Breast epithelium (tissue), 4 donors: ENCODE measurements at places on chromosomes 4 and X. TPM values are rescaled to one million over a fixed set of nuclear protein-coding genes. Genes with fewer than 3 reads are reported as not detected.

- no peaks in the 10 kb centered on the region for H3K27me3 ChIP-seq
- no peak overlapping the region for H3K4me3 ChIP-seq
- DNase-seq, result no peak
- H3K27ac ChIP-seq, result no peak overlapping the region
These were observed 1386.6 kb downstream of the PCDH7 start for GRCh38 chr4:32106767-32107166.

DNA sequence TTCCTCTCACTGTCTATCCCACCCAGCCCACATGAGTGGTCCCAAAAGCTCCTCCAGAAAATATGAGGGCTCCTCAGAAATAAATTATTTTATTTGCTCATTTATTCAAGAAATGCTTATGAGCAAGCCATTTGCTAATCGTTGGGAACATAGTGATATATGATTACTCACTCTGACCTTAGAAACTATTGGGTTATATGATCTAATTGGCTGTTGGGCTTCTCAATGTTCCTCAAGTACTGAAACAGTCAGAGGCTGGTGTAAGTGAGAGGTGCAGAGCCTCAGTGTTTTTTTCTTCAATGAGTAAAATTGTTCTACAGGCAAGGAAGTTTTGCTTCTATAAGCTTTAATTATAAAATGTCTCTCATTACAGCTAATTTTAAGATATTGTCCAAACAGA is 893.8 kb upstream of the INTU start:
- H3K27ac ChIP-seq, result no peak overlapping the region
- H3K4me1 ChIP-seq, result no peaks in the 10 kb centered on the region
- DNase-seq, result no peak

GRCh38 chr4:20443015-20443805 is 191.5 kb downstream of the SLIT2 start:
- no peak for DNase-seq
- no peaks in the 10 kb centered on the region for H3K36me3 ChIP-seq
- H3K4me1 ChIP-seq, result no peaks in the 10 kb centered on the region
- H3K4me3 ChIP-seq, result no peak overlapping the region
- no peak overlapping the region for H3K27ac ChIP-seq

DNA sequence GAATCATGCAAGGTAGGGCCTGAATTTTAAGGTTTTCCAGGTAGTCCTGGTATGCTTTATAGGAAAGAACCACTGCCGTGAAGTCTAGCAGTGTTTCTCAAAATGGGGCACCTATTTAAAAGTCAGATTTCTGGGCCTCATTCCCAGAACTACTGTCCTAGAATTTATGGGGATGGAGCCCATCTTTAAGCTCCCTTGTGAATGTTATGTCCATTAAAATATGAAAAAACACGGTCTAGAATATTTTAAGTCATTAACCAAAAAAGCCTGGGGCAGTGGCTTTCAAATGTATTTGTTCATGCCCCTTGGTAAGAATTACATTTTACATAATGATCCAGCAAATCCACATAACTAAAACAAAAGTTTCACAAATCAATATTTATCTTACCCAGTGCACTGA is 35.4 kb downstream of the GK start:
- H3K27ac ChIP-seq, result no peak overlapping the region
- H3K27me3 ChIP-seq, result no peaks in the 10 kb centered on the region
- DNase-seq, result no peak
- no peak overlapping the region for H3K4me3 ChIP-seq
- no peaks in the 10 kb centered on the region for H3K4me1 ChIP-seq

- no peaks in the 10 kb centered on the region for H3K36me3 ChIP-seq
- H3K4me1 ChIP-seq, result no peaks in the 10 kb centered on the region
- DNase-seq, result no peak
These were observed 2.7 kb upstream of the TSPAN7 start for GRCh38 chrX:38558686-38559085.

- H3K27me3 ChIP-seq, result no peaks in the 10 kb centered on the region
- H3K4me3 ChIP-seq, result no peak overlapping the region
- H3K36me3 ChIP-seq, result no peaks in the 10 kb centered on the region
- no peak overlapping the region for H3K27ac ChIP-seq
These were observed 326.0 kb downstream of the ACTRT1 start for GRCh38 chrX:127726227-127726626.

GRCh38 chr4:2735869-2736268 is 20.3 kb downstream of the TNIP2 start:
- H3K4me3 ChIP-seq, result no peak overlapping the region
- H3K4me1 ChIP-seq, result peaks cover 4% of the 10 kb centered on the region
- no peaks in the 10 kb centered on the region for H3K36me3 ChIP-seq
- H3K27me3 ChIP-seq, result no peaks in the 10 kb centered on the region

DNA sequence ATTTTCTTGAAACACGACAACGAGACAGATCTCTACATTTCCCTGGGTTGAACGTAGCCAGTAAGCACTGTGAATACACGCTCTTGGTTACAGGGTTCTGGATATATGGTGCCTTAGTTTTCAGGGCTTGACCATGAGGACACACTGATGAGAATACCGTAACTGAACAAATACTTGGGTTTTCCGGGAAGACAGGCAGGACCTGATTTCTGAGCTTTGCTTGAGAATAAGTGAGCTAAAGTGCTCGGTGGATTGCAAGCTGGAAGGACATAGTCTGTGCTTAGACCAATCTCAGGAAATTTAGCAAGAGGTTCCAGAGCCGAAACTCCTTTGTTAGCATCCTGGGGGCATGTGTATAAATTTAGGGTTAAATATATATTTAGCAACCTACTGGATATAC is 876 bp upstream of the TACR3 start:
- no peak for DNase-seq
- H3K27ac ChIP-seq, result no peak overlapping the region
- H3K27me3 ChIP-seq, result no peaks in the 10 kb centered on the region
- no peaks in the 10 kb centered on the region for H3K4me1 ChIP-seq

DNA sequence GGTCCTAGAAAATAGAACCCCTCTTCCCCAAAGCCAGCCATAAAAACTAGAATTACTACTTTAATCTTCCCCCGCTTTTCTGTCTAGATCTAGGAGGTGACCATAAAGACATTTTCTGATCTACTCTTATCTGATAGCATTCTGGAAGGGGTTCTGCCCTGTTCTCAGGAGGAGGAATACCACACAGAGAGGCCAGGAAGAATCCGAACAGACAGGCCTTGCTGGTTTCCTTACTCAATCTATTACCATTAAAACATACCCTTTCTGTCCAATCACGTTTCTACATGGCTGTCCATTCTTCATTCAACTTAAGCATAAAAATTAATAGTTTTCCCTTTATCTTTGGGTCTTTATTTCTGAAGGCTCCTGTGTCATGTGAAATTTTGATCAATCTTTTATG is 198.7 kb downstream of the GPAT3 start:
- no peak overlapping the region for H3K4me3 ChIP-seq
- H3K36me3 ChIP-seq, result no peaks in the 10 kb centered on the region
- no peak overlapping the region for H3K27ac ChIP-seq
- H3K4me1 ChIP-seq, result no peaks in the 10 kb centered on the region
- H3K27me3 ChIP-seq, result no peaks in the 10 kb centered on the region
- no peak for DNase-seq

DNA sequence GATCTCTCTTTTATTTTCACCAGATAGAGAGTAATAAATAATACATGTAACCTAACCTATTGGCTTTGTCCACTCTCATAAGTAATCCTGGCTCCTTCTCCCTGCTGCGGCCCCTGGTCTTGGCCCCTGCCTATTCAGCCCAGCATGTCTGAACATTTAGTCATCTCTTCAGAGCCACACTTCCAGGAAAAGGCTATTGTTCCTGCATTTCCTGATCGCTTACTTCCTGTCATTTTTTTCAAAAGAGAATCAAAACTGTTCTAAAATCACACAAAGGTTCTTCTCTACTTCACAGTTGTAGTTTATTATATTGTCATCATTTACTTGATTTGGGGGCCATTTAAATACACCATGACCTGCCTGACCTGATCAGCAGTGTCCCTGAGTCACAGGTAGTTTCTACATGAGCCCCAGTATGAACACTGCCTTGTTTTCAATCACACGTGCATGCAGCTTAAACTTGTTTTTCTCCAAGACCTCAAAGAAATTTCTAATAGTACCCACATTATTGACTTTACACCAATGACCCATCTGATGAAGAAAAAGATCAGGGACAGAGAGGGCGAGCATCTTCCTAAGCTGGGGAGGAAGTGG is 47.4 kb upstream of the KDR start:
- H3K36me3 ChIP-seq, result no peaks in the 10 kb centered on the region
- no peaks in the 10 kb centered on the region for H3K27me3 ChIP-seq
- H3K4me3 ChIP-seq, result no peak overlapping the region
- no peak for DNase-seq
- no peaks in the 10 kb centered on the region for H3K4me1 ChIP-seq
- no peak overlapping the region for H3K27ac ChIP-seq

DNA sequence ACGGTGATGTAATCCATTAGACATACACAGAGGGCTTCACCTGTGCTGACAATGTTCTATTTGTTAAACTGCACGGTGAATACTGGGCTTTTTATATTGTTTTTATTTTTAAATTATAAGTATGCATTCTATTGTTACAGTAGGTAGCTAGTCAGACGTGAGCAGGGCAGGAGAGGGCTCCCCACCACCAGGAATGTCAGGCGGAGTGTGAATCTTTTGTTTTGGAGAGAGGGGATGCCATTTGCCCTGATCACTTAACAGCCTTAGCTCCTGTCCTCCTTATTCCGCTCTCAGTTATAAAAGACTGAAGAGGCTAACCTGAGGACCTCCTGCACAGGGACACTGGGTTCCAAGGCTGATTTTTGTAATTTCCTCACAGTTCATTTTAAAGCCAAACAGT is 151.6 kb upstream of the TAPT1 start:
- no peak for DNase-seq
- H3K27me3 ChIP-seq, result no peaks in the 10 kb centered on the region
- H3K4me3 ChIP-seq, result no peak overlapping the region

DNA sequence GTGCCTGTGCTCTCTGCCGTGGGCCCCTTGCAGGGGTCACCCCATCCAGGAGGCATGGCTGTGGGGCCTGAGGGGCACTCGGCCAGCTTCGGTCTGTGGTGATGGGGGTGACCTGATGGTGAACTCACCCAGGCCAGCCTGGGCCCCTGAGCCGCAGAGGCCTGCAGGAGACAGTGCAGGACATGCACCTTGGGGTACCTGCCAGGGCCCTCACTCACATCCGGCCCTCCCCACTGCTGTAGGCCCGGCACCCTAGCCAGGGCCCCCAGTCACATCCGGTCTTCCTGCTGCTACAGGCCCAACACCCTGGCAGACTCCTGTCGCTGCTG is 7.3 kb downstream of the CFAP99 start:
- peaks cover 17% of the 10 kb centered on the region for H3K27me3 ChIP-seq
- H3K4me3 ChIP-seq, result no peak overlapping the region
- H3K36me3 ChIP-seq, result no peaks in the 10 kb centered on the region

- H3K4me1 ChIP-seq, result no peaks in the 10 kb centered on the region
- no peak overlapping the region for H3K27ac ChIP-seq
- no peak overlapping the region for H3K4me3 ChIP-seq
- H3K27me3 ChIP-seq, result peaks cover 64% of the 10 kb centered on the region
- H3K36me3 ChIP-seq, result no peaks in the 10 kb centered on the region
These were observed 31.8 kb downstream of the ATP2B3 start for GRCh38 chrX:153549231-153549630.

DNA sequence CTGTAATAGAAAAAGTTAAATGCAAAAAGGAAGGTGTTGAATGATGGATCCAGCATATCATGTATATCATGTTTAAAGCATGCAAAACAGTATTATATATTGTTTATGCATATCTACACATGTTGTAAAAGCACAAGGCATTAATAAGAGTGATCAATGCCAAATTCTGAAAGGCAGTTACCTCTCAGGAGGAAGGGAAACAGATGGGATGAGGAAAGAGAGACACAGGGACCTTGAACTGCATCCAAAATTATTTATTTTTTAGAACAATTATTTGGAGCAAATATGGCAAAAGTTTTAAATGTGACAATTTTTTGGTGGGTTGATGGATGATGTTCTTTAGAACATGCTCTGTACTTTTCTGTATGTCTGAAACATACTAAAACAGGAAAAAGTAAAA is 193.4 kb downstream of the CLCN4 start:
- no peak overlapping the region for H3K27ac ChIP-seq
- no peaks in the 10 kb centered on the region for H3K36me3 ChIP-seq
- H3K27me3 ChIP-seq, result no peaks in the 10 kb centered on the region
- no peak overlapping the region for H3K4me3 ChIP-seq

GRCh38 chr4:29852537-29852936 is 867.6 kb upstream of the PCDH7 start:
- no peaks in the 10 kb centered on the region for H3K27me3 ChIP-seq
- H3K36me3 ChIP-seq, result no peaks in the 10 kb centered on the region
- DNase-seq, result no peak
- H3K4me1 ChIP-seq, result no peaks in the 10 kb centered on the region
- no peak overlapping the region for H3K4me3 ChIP-seq
- H3K27ac ChIP-seq, result no peak overlapping the region

- no peaks in the 10 kb centered on the region for H3K27me3 ChIP-seq
- peak overlapping the region; percentile 55 for H3K27ac ChIP-seq
- no peaks in the 10 kb centered on the region for H3K36me3 ChIP-seq
- H3K4me3 ChIP-seq, result no peak overlapping the region
- no peaks in the 10 kb centered on the region for H3K4me1 ChIP-seq
These were observed 102.9 kb upstream of the SLC34A2 start for GRCh38 chr4:25552580-25553271.

DNA sequence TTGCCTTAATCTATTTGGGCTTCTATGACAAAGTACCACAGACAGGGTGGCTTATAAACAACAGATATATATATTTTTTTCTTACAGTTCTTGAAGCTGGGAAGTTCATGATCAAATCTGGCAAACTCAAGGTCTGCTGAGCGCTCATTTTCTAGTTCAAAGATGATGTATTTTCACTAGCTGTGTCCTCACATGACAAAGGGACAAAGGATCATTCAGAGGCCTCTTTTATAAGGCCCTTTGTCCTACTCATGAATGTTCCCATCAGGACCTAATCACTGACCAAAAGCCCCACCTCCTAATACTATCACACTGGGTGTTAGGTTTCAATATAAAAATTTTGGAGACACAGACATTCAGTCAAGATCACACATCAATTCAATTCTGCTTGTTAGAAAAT is 2025.2 kb downstream of the PCDH7 start:
- no peak overlapping the region for H3K27ac ChIP-seq
- H3K36me3 ChIP-seq, result no peaks in the 10 kb centered on the region
- no peak for DNase-seq
- H3K4me1 ChIP-seq, result no peaks in the 10 kb centered on the region
- H3K4me3 ChIP-seq, result no peak overlapping the region

DNA sequence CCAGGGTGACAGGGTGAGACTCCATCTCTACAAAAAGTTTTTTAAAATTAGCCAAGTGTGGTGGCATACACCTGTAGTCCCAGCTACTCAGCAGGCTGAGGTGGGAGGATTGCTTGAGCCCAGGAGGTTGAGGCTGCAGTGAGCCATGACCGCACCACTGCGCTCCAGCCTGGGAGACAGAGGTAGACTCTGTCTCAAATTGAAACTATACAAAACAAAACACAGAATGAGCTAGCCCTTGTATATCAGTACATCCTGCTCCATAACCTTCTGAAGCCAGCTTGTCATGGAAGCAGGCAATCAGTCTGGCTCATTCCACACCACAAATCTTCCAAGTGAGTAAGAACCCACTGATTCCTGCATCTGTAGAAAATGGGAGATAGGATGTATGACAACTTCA is 49.0 kb downstream of the CD99L2 start:
- DNase-seq, result no peak
- H3K27ac ChIP-seq, result no peak overlapping the region
- H3K36me3 ChIP-seq, result no peaks in the 10 kb centered on the region
- no peaks in the 10 kb centered on the region for H3K27me3 ChIP-seq
- H3K4me1 ChIP-seq, result no peaks in the 10 kb centered on the region

Gene USP17L12
- total RNA-seq, result not detected

Gene PNMA6F
- not detected for total RNA-seq

Gene SPANXN4
- not detected for total RNA-seq

Gene SSX1
- total RNA-seq, result not detected

Gene MAP7D2
- 1.3 TPM for total RNA-seq

Gene AP1AR
- 23.6 TPM for total RNA-seq

Gene GPR82
- total RNA-seq, result 0.33 TPM

Gene MAGIX
- total RNA-seq, result 4.9 TPM

Gene SPIN4
- 7.5 TPM for total RNA-seq
